CD8-positive, alpha-beta memory T cell (primary cell): ENCODE measurements at places on chromosomes 16 and 17.

DNA sequence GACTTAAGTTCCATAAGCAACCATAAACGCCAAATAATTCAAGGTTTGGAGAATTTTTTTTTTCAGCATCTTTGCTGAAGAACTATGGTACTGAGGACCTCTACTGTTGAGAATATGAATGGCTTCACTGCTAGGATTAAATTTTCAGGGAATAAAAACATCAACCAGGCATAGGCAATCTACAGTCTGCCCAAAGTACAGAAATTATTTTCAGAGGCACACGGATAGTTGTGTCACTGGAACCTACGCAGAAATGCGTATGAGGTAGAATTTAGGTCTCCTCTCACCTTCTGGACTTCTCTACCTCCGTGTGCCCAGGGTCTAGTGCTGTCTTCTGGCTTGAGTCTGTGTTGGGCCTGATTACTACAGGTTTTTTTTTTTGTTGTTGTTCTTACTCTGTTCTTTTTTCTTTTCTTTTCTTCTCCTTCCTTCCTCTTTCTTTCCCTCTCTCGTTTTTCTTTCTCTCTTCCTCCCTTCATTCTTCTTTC lies 39.7 kb downstream of the NACA2 start:
- DNase-seq: peak; percentile 4

- DNase-seq: no peak
These were observed 26.7 kb downstream of the SAP30BP start for GRCh38 chr17:75693500-75694481.

DNA sequence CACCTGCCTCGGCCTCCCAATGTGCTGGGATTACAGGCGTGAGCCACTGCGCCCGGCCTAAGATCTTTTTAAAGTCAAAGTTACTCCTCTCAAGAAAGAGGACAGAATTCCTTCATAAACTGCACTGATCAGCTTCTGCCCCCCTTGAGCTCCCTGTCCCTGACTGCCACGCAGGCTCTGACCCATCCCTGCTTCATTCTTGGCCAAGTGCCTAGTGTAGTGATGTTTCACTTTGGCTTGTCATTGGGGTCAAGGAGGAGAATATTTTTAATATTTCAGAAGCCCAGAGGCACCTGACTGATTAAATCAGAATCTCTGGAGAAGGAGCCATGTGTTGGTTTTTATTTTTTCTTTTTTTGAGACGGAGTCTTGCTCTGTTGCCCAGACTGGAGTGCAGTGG lies 9.1 kb downstream of the MRM1 start:
- no peak for DNase-seq

- no peak for DNase-seq
These were observed 33.1 kb downstream of the CHCT1 start for GRCh38 chr17:60455378-60455777.

DNA sequence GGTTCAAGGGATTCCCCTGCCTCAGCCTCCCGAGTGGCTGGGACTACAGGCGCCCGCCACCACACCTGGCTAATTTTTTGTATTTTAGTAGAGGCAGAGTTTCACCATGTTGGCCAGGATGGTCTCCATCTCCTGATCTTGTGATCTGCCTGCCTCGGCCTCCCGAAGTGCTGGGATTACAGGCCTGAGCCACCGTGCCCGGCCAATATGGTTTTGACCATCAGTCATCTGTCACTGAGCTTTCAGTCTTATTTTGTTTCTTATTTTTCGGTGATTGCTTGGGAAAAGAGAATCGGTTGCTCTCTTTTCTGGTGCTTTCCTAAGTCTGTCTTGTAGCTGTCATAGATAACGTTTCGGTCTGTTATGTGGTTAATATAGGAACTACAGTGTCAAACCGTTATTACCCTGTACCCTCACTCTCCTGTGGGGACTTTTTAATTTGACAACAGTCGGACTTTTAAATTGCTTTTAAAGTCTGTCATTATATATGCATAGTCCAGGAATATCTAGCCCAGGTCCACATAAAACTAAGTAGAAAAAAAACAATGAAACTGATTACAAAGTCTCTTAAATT lies 453.4 kb downstream of the KCNJ18 start:
- no peak for DNase-seq

- DNase-seq: no peak
These were observed 58.3 kb downstream of the TIMM22 start for GRCh38 chr17:1055231-1055630.

GRCh38 chr17:81239714-81240555 lies 817 bp downstream of the NDUFAF8 start:
- peak; percentile 26 for DNase-seq

GRCh38 chr17:41522301-41523224 lies 3.9 kb upstream of the KRT15 start:
- DNase-seq: no peak

DNA sequence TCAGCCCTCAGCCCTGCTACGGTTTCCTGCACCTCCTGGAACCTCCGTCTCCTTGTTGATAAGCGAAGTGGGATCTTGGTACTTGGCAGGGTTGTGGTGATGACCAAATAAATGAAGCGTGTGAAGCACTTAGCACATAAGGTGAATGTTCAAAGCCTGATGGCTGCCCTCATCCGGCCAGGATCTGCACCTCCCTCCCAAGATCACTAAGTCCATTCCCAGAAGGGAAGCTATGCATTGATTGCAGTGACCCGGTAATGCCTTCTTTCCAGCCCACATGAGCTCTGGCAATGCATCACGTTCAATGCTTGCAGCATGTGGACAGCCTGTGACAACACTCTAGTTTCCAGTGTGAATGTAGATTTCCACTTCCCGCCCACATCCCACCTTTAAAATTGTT lies 24.9 kb upstream of the RHOT1 start:
- DNase-seq: no peak

DNA sequence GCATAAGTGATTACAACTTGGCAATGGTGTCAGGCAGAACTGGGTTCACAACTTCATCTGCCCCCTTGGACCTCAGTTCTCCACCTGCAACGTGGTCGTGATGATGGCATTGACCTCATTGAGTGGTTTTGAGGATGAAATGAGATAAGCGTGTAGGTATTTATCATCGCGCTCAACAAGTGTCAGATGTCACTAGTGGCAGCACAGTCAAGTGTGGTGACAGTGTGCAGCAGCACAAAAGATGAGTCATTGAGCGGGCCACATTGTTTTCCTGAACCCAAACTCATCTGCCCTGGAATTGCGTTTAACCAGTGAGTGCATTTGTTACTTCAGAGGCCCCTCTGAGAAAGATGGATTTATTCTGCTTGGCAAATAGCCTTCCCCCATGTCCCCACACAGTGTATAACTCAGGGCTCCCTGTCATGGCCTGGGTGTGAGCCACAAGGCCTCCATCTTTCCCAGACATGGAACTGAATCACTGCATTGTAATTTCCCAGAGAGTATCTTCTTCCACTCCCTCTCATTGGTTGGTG lies 20.9 kb downstream of the IRX3 start:
- DNase-seq: no peak

GRCh38 chr17:5770441-5771270 lies 186.3 kb upstream of the NLRP1 start:
- no peak for DNase-seq

GRCh38 chr16:83830769-83831455 lies 23.1 kb downstream of the HSBP1 start:
- DNase-seq: no peak

DNA sequence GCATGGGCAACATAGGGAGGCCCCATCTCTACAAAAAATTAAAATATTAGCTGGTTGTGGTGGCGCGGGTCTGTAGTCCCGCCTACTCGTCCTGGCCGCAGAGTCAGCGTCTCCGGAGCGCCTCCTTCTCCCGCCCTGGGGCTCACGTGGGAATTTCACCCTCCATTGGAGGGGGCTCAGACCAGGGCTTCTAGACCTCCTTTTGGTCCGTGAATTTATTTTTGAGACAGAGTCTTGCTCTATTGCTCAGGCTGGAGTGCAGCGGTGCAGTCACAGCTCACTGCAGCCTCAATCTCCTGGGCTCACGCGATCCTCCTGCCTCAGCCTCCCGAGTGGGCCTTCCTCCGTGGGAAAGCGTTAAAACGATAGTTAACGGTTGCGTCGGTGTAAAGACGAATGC lies 394 bp upstream of the NME4 start:
- no peak for DNase-seq

DNA sequence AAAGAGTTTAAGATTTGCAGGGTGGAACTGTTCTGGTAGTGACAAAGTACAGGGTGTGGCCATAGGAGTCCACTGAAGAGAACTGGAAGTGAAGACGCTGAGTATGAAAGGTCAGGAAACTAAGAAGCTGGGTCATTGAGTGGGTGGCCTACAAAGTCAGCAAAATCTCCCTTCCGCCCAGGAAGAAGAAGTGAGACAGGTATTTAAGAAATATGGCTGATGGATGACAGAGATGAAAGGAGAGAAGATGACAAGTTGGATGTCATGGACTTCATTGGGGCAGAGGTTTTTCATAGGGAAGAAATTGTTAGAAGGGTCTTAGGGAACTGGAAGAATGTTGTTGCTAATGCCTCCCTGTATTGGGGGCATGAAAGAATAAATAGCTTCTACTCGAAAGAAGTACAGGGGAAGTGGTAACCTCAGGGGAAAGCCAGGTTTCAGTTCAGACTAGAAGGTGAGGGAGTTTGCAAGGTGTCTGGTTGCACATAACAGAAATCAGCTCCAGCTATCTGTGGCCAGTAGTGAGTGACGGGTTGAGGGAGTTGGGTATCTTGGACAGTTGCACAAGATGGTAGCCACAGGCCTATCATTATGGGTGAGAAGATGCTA lies 33.6 kb upstream of the MED13 start:
- DNase-seq: no peak

DNA sequence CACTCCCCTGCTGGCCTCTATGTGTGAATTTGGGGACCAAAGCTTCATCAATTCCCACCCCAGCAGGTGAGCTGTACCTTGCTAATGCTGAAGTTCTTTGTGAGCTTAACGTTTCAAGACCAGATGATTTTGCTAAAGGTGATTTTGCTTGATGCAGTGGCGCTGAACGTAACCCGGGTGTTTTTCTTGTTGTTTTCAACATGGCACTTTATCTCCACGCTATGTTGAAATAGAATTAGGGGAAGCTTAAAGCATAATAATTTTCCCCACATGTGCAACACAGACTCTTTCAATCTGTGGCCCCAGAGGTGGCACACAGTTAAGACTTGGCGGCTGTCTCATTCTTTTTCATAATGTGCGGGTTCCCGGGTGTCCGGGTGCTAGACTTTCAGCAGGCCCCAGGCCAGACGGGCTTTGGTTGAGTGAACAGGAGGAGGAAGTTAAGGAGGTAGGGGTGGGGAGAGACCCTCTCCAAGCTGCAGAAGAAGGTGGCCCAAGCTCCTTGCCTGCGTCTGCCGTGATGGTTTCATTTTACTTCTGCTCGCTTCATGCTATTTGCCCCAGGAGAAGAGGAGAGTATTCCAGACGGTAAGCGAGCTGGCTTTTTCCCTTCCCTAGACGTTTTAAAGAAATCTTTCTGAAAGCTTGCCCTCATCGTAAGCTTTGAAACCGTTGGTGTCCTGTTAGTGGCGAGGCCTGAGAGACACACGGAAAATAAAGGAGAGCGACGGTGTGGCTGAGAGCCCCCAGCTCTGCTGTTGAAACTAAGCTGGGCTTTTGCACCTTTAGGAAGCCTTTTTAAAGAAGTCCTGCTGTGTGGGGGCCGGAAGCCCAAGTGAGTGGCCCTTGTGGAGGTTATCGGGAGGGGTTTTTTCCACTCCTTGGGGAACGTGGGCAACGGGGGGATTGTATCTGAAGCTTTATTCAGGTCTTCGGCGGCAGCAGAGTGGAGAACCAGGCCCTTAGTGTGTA lies 4.2 kb downstream of the FOXC2 start:
- no peak for DNase-seq

DNA sequence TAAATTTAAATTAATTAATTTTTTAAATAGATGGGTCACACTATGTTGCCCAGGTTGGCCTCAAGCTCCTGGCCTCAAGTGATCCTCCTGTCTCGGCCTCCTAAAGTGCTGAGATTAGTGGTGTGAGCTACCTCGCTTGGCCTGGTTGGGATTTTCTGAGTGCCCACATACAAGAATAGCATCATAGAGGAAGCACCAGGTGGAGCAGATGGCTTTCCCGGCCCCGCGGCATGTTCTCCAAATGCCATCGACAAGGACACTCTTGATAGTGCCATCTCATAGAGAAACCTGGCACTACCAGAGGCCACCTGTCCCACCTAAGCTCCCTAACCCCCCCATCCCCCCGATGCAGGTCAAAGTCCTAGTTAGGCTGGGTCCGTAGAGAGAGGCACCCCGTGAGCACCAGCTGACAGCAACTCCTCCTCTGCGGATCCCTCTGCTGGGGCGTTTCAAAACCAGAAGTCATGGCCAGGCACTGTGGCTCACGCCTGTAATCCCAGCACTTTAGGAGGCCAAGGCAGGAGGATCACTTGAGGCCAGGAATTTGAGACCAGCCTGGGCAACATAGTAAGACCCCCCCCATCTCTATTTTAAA lies 65.9 kb downstream of the DNAH3 start:
- DNase-seq: no peak

DNA sequence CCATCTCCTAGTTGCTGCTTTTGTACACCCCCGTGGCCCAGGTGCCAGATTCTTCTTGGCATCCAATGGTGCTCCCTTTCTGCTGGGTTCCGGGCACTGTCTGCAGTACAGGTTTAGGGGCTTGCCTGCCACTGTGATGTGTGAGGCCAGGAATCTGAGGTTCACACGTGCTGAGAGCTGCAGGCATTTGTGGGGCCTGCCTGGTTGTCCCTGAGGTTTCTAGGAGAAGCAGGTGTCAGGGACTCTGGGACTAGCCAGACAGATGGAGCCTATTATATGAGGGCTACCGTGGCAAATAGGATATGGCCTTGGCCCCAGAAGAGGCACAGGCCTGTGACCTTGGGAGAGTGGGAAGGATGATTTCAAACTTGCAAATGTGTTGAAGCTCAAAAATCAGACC lies 29.3 kb downstream of the NDEL1 start:
- DNase-seq: no peak

DNA sequence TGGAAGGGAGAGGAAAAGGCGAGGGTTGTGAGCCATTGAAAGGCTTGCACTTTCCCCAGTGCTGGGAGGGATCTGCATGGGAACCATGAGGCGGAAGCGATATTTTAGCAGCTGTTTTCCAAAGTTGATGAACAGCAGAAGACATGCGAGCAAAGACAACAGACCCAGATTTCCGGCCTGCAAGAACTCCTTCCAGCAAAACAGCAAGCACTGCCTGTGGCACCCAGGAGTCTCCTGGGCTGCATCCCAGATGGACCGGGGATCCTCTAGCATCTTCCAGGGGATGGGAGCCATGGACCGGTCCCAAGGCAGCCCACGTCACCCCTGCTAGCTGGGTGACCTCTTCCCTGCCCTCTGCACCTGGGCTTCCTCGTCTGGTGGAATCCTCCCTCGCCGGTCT lies 162.8 kb downstream of the IRF8 start:
- no peak for DNase-seq

- peak; percentile 90 for DNase-seq
These were observed 75.9 kb upstream of the TNRC6C start for GRCh38 chr17:77882481-77883212.

DNA sequence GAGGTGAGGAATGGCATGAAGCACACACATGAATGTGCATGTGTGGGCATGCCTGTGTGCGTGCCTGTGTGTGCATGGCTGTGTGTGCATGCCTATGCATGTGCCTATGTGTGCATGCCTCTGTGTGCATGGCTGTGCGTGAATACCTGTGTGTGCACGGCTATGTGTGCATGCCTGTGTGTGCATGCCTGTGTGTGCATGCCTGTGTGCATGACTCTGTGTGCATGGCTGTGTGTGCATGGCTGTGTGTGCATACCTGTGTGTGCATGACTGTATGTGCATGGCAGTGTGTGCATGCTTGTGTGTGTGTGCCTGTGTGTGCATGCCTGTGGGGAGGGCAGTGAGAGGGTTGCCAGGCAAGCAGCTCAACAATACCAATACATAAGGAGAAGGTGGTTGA lies 276.5 kb upstream of the ERCC4 start:
- no peak for DNase-seq
